Right ventricle myocardium superior (tissue), 1 donor: ENCODE measurements at places on chromosomes 12 and 14.

DNA sequence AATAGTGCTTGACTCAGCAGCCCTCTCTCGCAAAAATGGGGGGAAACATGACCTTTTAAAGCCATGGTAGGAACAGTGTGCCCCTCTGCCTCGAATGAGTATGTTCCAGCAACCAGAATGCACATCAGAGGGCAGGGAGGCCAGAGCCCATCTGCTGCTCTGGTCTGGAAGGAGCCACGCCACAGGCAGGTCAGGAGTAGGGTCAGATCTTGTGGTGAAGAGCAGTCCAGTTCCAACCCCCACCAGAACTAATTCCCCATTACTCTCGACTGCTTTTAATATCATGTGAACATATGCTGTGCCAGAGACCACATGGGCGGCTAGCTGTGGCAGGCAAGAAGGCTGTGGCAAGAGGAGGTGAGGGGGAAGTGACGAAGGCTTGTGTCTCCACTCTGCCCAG, 34.6 kb upstream of the TMX1 start:
- DNase-seq, result no peak

GRCh38 chr12:59847127-59847526, 251.3 kb downstream of the SLC16A7 start:
- no peak for DNase-seq

DNA sequence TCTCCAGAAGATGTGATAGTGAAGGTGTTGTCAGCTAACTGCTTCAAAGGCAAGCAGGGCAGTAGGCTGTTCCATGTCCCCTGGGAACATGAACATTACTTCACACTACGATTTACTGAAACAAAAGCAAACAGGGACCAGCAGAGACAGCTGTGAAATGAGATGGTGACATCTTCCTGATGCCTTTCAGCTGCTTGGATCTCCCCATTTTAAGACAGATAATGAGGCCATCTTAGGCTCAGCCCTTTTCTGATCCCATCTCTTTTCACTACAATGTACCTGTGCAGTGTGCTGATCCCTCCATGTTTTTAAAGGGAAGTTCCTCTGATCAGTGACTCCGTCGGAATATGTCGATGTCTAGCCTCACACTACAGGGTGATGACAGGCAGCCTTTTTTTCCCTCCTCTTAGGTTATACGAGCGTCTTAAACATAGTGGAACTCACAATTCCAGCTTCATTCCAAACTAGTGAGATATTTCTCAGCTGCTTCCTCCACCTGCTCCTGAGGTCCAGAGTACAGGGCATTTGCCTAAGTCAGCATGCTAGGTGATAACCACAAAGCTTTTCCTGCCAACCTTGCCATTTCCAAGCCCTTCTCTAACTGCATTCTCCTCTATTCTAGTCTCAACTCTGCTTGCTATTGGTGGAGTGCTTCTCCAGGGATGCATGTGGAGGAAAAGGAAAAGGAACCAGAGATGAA, 87.6 kb upstream of the EGLN3 start:
- no peak for DNase-seq

- no peak for DNase-seq
Observed at GRCh38 chr14:64671591-64671990, 32.6 kb upstream of the PLEKHG3 start.

- no peak for DNase-seq
Observed at GRCh38 chr12:129103231-129103630, 250.0 kb downstream of the GLT1D1 start.

- peak; percentile 98 for DNase-seq
Observed at GRCh38 chr14:69766984-69767368, at the start of gene SRSF5. Gene SRSF5 (plus strand): TSS chr14:69767142. CDS start chr14:69768157, 1,015 bp downstream.

DNA sequence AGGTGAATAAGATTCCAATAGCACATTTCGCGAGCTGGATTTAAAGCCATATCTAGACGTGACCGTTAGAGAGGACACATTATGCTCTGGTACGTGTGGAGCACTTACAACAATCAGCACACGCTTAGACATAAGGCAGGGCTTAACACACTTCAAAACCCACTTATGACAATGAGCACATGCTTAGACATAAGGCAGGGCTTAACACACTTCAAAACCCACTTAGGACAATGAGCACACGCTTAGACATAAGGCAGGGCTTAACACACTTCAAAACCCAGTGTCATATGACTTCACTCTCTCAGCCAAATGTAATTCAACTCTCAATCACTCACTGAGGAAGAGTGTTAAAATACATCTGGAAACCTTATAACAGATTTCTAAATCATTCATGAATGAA, 11.2 kb upstream of the PLD4 start:
- no peak for DNase-seq

GRCh38 chr14:100193417-100194357, 34.2 kb upstream of the DEGS2 start:
- DNase-seq, result no peak

GRCh38 chr12:26080911-26081310, 43.9 kb downstream of the BHLHE41 start:
- no peak for DNase-seq

- DNase-seq, result no peak
Observed at GRCh38 chr14:56215180-56215579, 97.0 kb downstream of the PELI2 start.

DNA sequence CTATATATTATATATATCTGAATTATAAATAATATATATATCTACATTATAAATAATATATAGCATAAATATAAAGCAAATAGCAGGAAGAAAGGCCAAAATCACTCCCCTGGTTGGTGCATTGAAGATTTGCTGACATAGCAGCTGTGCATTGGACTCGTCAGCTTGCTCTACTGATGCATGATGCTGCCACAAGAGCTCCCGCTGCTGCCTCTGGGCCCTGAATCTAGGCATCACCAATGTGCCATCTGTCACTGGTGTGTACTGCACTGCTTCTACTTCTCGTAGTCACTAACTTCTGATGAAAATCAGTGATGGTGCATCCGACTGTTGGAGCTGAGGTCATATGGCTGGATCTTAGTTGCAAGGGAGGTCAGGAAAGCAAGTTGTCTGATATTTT, 205.0 kb downstream of the ADAMTS20 start:
- DNase-seq, result no peak

GRCh38 chr14:89000007-89000942, 175.8 kb downstream of the TTC8 start:
- DNase-seq, result no peak

GRCh38 chr12:11886339-11886738, 184.4 kb upstream of the BCL2L14 start:
- DNase-seq, result no peak

GRCh38 chr14:97796511-97796910, 999.3 kb downstream of the VRK1 start:
- no peak for DNase-seq

DNA sequence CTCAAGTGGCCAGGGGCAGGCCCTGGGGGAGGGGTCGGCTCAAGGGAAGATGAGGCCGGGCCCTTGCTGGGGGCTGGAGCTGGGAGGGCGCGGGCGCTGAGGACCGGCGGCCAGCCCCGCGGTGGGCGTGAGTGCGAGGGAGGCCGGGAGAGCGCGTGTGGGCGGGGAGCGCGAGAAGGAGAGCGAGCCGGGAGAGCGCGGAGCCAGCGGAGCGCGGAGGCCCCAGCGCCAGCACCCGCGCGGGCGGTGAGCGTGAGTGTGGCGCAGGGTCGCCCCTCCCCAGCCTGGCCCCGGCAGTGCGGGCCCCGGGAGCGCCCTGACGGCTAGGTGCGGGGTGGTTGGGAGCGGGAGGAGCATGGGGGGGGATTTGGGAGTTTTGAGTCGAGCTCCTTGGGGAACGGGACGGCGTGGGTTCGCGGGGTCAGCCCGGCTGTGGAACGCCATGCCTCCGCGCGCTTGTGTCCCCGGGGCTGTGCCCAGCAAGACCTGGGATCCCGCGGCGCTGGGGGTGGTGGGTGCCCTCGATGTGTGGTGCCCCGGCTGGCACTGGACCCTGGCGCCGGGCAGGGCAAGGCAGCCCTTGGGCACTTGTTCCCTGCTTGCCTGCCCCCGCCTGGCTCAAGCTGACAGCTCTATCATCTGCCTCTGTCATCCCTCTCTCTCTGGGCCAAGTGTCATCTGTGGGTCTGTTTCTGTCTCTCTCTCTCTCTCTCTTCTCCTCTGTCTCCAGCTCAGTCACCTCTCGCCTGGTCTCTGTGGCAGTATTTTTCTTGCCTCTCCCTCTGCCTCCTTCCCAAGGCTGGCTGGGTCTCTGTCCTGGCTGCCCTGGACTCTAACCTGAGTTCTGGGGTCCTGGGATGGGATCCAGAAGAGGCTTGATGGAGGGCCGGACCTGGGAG, at the start of gene LBHD2:
TSS of gene LBHD2 (plus strand) at position 190 of the 899 bp plus-strand sequence. CDS start 1,803 bp downstream, outside the sequence.
- DNase-seq, result peak; percentile 44

DNA sequence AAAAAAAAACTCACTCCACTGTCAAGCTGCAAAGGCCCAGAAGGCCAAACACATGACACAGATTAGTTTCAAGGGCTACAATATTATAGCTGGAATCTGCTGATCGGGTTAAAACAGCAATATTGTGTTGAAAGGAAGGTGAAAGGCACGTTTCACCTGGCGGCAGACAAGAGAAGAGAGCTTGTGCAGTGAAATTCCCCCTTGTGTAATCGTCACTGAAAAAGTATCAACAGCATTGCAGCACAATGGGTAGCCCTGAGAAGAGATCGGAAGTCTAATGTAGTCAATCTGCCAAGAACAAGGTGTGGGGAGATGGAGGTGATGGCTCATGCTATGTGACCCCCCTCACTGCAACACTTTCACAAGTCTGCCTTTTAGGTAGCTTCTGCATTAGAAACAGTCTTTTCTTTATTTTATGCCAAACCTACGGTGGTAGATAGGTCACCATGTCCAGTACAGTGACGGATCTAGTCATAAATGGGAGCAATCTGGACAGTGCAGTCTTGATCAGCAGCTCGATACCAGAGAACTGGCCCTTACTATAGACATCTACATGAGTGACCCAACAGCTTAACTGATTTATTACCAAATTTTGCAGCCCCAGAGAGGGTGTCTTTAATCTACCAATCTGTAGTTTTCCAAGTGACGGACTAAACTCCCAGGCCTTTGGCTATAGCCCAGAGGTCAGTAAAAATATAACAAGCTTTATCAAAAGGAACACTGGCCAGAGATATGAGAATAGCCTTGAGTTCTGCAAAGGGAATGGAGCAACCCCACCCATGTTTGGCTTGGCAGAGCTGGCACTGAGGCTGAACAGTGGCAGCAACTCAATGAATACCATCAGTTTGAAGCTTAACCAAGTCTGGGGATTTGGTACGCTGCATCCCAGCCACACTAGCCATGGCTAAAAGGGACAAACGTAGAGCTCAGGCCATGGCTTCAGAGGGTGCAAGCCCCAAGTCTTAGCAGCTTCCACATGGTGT, 35.4 kb downstream of the SPTSSA start:
- DNase-seq, result no peak

- DNase-seq, result peak; percentile 48
Observed at GRCh38 chr14:23402296-23403138, 5.6 kb downstream of the MYH6 start.

DNA sequence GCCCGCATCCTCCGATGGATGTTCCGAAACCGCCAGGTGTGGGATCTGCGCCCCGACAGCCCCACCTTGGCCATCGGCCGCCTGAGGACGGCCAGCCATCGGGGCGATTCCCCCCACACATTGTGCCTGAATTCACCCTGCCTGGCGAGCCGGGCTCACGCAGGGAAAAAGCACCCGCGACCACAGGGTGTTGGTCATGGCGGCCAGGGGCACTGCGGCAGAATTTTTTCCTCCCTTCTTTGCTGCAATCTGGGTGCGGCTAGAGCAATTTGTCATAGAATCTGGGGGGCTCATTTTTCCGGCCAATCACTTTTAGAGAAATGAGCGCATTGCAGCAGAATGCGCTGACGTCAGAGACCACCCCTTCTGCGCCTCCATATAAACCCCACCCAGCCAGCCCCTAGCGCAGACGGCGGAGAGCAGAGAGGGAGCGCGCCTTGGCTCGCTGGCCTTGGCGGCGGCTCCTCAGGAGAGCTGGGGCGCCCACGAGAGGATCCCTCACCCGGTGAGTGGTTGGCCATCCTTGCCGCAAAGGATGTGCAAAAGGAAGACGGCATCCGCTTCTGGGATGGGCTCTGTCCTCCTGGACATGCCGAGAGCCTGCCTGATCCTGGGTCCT, at the start of gene MEG3:
TSS of gene MEG3 (plus strand) at position 406 of the 619 bp plus-strand sequence.
- peak; percentile 71 for DNase-seq

DNA sequence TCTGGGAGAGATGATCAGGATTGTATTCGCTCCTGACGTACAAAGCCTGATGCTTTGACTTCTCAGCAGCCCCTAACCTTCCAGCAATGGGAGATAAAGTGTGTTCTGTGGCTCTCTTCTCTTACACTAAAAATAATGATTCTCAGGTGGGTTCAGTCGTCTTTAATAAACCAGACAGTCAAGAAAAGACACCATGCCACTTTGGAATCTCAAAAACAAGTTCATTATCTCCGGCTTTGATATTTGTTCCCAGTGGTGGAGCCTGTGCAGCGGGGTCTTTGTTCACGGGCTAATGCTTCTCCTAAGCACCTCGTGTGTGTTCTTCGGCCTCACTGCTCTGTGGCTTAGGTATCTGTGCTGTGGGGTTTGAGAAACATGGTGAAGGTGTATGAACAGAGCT, 1.6 kb downstream of the ACVR1B start:
- no peak for DNase-seq

- no peak for DNase-seq
Observed at GRCh38 chr14:50542941-50543418, 10.6 kb upstream of the MAP4K5 start.

DNA sequence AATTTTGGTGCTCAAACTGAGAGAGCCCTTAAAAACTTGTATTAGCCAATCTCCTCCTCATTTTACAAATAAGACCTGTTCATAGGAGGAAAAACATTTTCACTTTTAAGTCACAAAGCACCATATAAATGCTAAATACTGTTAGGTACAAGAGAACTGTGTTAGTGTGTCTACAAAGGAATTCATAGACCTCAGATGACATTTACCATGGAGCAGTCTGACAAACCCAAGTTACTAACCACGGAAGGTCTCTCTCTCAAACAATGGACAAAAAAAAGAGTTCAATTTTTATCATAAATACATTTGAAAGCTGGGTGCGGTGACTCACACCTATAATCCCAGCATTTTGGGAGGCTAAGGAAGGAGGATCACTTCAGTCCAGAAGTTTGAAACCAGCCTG, 10.0 kb downstream of the SBNO1 start:
- DNase-seq, result no peak

DNA sequence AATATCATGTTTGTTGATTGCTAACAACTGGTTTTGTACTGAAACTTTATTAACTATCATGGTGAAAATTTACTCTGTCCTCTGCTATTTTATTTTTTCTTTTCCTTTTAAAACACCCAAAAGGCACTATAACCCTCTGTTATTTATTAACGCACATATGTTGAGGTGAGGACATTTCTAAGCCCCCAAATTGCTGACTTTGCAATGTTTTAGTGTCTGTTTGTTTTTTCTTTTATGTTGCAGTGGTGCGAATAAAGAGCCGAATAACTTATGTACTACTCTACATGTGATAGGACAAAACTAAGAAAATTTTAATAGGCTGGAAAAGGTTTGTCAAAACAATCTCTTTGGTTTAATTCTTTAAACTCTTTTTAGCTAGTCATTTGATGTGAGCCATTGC, 24.5 kb upstream of the PAWR start:
- no peak for DNase-seq

GRCh38 chr14:80055667-80056496, 155.4 kb downstream of the DIO2 start:
- DNase-seq, result peak; percentile 20
